ENCODE measurements at places on chromosomes 6 and 20.

DNA sequence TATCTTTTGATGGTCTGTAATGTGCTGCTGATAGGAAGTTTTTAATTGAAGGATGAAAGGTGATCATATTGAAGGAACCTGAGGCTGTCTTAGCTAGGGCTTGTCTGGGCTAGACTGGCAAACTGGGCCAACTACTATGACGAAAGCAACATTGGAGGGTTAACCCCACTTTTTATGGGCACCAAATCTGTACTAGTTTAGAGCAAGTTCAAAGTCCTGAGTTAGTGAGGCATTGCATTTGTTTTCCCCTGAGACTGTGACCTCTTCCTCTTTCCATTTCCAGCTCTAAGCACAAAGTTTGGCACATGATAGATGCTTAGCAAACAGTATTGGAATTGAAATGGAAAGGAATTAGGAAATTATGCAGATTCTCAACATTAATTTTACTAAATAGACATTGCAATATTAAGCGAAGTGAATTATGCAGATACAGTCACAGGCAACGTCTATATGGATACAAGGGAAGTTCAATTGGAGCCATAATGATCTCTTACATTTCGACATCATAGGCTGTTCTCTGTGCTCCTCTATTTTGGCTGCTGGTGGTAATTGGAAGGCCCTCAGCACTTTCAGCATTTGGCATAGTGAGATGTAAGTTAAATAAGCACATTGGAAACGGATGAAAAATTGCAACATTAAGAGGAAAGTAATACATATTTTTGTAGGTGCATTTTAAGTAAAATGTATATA lies 22.2 kb downstream of the CEP57L1 start:
- DNase-seq, result no peak

DNA sequence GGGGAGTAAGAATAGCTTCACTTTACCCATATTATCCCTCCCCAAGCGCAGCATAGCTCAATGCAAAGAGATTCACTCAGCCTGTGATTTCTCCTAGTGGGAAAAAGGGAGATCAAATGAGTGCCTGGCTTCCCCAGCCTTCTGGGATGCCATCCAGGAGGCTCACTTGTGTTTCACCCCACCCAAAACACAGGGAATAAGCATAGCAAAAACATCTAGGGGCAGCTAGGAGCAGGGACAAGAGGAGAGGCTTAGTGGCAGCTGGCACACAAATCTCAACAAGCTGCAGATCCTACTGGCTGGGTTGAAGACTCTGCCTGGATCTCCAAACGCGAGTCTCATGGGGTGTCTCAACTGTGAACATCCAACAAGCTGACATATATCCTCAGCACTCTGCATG lies 715.8 kb downstream of the RNF144B start:
- DNase-seq, result no peak

DNA sequence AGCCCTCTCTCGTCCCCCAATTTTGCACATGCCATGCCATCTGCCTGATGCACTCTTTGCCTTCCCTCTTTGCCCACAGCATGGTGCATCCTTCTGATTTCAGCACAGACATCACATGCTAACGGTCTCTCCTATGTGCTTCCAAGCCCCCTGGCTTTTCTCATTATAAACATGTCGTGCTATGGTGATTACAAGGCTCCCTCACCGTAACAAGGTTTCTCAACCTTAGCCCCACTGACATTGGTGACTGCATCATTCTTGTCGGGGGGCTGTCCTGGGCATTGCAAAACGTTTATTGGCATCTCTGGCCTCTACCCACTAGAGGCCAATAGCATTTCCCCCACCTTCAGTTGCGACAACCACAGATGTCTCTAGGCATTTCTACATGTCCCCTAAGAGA lies 187.2 kb downstream of the TFAP2C start:
- no peak for DNase-seq

DNA sequence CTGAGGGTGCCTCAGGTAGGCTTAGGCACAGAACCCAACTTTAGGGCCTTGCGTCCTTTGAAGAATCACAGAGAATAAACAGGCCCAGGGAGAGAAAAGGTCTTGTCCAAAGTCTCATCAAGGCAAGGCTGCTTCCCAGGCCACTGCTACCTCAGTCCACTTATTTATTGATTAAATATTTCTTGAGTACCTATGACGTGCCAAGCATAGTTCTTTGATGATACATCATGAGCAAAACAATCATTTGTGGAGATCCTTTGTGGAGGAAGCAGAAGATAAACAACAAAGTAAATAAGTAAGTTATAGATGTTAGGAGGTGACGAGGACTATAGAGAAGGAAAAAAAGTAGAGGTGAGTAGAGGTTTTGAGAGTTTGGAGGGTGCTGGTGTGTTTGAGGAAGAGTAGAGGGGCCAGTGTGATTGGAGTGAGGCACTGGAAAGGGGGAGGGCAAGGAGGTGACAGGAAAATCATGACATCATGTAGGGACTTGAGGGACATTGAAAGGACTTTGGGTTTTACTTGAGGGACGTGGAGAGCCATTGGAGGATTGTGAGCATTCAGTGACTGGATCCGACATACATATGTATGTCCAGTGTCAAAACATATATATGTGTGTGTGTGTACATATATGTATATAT lies 14.1 kb upstream of the CHMP4B start:
- DNase-seq, result no peak

GRCh38 chr6:78810146-78810545 lies 57.2 kb upstream of the IRAK1BP1 start:
- DNase-seq, result peak; percentile 20
